Small intestine (tissue), 16 donors: ENCODE measurements at places on chromosomes 2 and 18.
A peak's percentile ranks its signal among the peaks of the same experiment; 100 is the strongest.

- peak; percentile 78 for DNase-seq
- no peaks in the 10 kb centered on the region for H3K4me1 ChIP-seq
These were observed 190.8 kb downstream of the ARHGAP28 start for GRCh38 chr18:6920099-6920955.

- DNase-seq, result no peak
- no peaks in the 10 kb centered on the region for H3K27me3 ChIP-seq
- H3K4me1 ChIP-seq, result no peaks in the 10 kb centered on the region
- H3K27ac ChIP-seq, result no peak overlapping the region
These were observed 1.6 kb upstream of the LRRFIP1 start for GRCh38 chr2:237625777-237626176.

GRCh38 chr2:226893216-226893615 is 57.4 kb downstream of the RHBDD1 start:
- peaks cover 6% of the 10 kb centered on the region for H3K4me1 ChIP-seq
- no peak for DNase-seq
- peaks cover 10% of the 10 kb centered on the region for H3K36me3 ChIP-seq
- no peak overlapping the region for H3K27ac ChIP-seq
- no peaks in the 10 kb centered on the region for H3K27me3 ChIP-seq

- H3K4me1 ChIP-seq, result no peaks in the 10 kb centered on the region
- no peaks in the 10 kb centered on the region for H3K36me3 ChIP-seq
- no peak overlapping the region for H3K4me3 ChIP-seq
- H3K27me3 ChIP-seq, result no peaks in the 10 kb centered on the region
- no peak overlapping the region for H3K27ac ChIP-seq
These were observed 109.9 kb upstream of the MEIS1 start for GRCh38 chr2:66324909-66325528.

GRCh38 chr18:35089382-35089781 is 48.2 kb downstream of the MAPRE2 start:
- no peak overlapping the region for H3K4me3 ChIP-seq
- no peak for DNase-seq
- peaks cover 2% of the 10 kb centered on the region for H3K4me1 ChIP-seq
- no peaks in the 10 kb centered on the region for H3K36me3 ChIP-seq
- H3K27ac ChIP-seq, result no peak overlapping the region

DNA sequence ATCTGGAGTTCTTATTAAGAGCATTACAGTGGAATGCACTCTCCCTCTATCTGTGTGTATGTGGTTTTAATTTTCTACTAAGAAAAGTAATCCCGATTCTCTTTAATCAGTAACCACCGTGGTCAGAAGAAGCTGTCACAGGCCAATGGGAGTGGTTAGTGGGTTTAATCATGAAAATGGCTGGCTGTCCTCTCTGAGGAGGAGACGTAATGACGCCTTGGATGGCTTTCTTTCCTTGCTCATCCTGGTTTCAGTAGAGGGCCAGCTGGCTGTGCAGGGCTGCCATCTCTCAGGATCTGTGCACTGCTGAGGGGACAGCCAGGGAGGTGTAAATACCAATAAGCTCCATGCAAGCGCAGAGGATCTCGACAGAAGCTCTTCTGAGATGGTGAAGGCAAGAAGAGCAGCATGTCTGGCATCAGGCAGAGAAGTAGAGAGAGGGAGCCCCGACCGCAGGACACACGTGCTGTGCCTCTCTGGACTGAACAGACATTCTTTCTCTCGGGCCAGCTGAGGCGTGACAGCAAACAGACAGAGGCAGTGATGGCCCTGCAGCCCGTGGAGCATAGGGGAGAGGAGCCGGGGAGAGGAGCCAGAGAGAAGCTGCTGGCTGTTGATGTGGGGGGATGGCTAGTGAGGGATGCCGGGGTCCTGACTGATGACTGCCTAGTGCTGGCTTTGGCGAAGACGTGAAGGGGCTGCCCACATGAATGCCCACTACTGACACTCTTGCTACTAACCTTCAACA is 65.1 kb upstream of the DAPL1 start:
- no peak overlapping the region for H3K27ac ChIP-seq
- no peak for DNase-seq
- no peaks in the 10 kb centered on the region for H3K27me3 ChIP-seq
- H3K36me3 ChIP-seq, result no peaks in the 10 kb centered on the region
- no peaks in the 10 kb centered on the region for H3K4me1 ChIP-seq

GRCh38 chr2:178859730-178860129 is 52.5 kb upstream of the TTN start:
- no peak overlapping the region for H3K27ac ChIP-seq
- DNase-seq, result no peak
- H3K36me3 ChIP-seq, result no peaks in the 10 kb centered on the region
- H3K4me1 ChIP-seq, result no peaks in the 10 kb centered on the region

GRCh38 chr18:49788327-49788898 is 24.9 kb downstream of the ACAA2 start:
- no peaks in the 10 kb centered on the region for H3K4me1 ChIP-seq
- peak; percentile 43 for DNase-seq
- H3K27ac ChIP-seq, result peak overlapping the region; percentile 29
- no peaks in the 10 kb centered on the region for H3K27me3 ChIP-seq
- no peak overlapping the region for H3K4me3 ChIP-seq

DNA sequence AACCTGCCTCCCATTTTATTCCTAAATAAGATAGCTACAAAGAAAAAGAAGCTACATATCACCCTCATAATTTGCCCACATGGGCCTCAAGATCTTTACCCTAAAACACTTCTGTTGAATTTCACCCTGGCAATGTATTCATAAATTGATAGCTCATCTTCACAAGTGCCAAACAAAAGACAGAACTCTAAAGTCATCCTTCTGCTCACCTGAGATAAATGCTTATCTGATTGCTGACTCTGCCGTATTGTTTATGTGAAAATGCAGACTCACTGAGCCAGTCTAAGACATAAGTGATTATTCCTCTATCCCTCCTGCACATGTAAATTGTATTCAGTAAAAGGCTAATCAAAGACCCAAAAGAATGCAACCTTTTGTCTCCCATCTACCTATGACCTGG is 2.0 kb downstream of the RDH14 start:
- no peak overlapping the region for H3K4me3 ChIP-seq
- peaks cover 6% of the 10 kb centered on the region for H3K36me3 ChIP-seq
- H3K4me1 ChIP-seq, result peaks cover 16% of the 10 kb centered on the region
- no peak overlapping the region for H3K27ac ChIP-seq
- no peaks in the 10 kb centered on the region for H3K27me3 ChIP-seq

- no peaks in the 10 kb centered on the region for H3K36me3 ChIP-seq
- no peaks in the 10 kb centered on the region for H3K27me3 ChIP-seq
- H3K4me3 ChIP-seq, result no peak overlapping the region
These were observed 284.7 kb upstream of the ZC3H15 start for GRCh38 chr2:186201371-186201770.

GRCh38 chr2:178479275-178479616 is 846 bp upstream of the FKBP7 start:
- no peaks in the 10 kb centered on the region for H3K36me3 ChIP-seq
- DNase-seq, result peak; percentile 2
- no peaks in the 10 kb centered on the region for H3K27me3 ChIP-seq
- H3K4me1 ChIP-seq, result peaks cover 26% of the 10 kb centered on the region

GRCh38 chr2:226971084-226971483 is 135.2 kb downstream of the RHBDD1 start:
- H3K27ac ChIP-seq, result peak overlapping the region; percentile 43
- H3K4me1 ChIP-seq, result no peaks in the 10 kb centered on the region
- H3K36me3 ChIP-seq, result no peaks in the 10 kb centered on the region
- H3K27me3 ChIP-seq, result no peaks in the 10 kb centered on the region
- H3K4me3 ChIP-seq, result no peak overlapping the region

DNA sequence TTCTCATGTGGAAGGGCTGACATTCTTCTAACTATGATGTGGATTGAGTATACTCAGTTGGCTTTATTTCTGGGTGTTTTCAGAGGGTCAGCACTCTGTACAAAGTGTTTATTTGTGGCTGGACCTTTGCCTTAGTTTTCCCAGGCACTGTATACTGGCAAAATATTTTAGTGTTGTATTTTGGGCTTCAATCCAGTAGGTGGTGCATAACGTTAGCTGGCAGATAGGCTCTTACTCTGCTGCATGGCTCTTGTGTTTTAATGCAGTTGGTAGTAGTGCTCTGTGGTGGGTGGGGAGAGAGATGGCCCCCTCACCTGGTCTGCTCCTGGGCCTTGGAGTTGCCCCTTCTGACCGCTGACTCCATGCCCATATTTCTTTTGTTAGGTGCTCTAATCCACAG is 75.6 kb upstream of the REG3A start:
- no peaks in the 10 kb centered on the region for H3K4me1 ChIP-seq
- H3K4me3 ChIP-seq, result no peak overlapping the region
- no peaks in the 10 kb centered on the region for H3K36me3 ChIP-seq
- H3K27me3 ChIP-seq, result no peaks in the 10 kb centered on the region
- DNase-seq, result peak; percentile 10
